ENCODE measurements at places on chromosomes 13 and 19.

DNA sequence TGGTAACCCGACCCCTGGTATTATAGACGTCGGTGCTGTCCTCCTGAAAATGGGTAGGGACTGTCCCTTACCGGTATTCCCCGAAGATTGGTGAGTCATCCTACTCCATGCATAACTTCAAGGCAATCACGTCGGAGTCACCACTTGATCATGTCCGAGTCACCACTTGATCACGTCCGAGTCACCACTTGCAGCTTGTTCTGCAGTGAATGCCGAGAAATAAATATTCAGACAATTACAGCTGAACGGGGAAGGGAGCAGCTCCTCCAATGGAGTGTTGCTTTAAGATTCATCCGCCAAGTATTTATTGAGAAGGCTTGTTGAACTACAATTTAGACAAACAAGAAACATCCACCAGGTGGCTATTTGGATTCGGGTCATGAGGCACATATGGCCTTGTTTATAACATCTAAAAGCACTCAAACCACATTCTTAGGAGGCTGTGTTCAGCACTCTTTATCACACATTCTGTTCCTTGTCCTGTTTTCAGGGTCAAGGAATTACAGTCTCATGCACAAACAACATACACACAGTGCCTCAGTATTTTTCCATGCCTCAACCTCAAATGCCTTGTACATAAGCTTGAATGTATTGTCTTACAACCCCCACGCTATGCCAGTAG lies 43.1 kb downstream of the ZNF726 start:
- no peak for DNase-seq

- no peak for DNase-seq
These were observed 45.0 kb downstream of the SLC15A1 start for GRCh38 chr13:98707281-98707999.

DNA sequence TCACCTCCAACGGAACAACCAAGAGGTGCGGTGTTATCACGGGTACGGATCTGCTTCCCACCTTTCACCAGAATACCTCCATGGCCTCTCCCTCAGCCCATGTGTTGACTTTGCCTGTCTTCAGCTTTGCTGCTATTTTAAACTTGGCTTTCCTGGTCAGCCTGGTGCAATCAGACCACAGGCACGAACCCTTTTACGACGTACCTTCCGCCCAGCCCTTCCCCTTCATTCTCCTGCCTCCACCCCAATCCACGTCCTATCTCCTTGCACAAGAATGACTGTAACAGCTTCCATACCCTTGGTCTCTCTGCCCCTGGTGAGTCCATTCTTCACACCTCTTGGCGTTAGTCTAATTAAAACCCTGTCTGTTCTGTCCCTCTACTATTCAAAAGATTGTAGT lies 431.7 kb downstream of the EFNB2 start:
- DNase-seq, result no peak

GRCh38 chr13:50713523-50714248 lies 129.8 kb downstream of the DLEU7 start:
- DNase-seq, result no peak

GRCh38 chr19:39412100-39412866 lies at the start of gene PLEKHG2:
Gene PLEKHG2 (plus strand): TSS chr19:39412669. CDS start chr19:39414087, 1,418 bp downstream.
- peak; percentile 96 for DNase-seq

DNA sequence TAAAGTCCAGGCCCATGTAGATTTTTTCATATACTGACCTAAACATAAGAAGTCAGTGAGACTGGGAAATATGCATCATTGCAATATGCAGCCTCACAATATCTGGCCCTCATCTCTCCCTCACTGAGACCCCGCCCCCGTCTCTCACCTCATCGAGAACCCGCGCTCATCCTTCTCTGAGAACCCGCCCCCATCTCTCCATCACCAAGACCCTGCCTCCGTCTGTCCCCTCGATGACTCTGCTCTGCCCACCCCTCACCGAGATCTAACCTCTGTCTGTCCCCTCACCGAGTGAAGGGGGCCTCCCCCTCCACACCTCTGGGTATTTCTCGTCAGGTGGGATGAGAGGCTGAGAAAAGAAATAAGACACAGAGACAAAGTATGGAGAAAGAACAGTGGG lies 20.5 kb upstream of the ZNF846 start:
- no peak for DNase-seq

DNA sequence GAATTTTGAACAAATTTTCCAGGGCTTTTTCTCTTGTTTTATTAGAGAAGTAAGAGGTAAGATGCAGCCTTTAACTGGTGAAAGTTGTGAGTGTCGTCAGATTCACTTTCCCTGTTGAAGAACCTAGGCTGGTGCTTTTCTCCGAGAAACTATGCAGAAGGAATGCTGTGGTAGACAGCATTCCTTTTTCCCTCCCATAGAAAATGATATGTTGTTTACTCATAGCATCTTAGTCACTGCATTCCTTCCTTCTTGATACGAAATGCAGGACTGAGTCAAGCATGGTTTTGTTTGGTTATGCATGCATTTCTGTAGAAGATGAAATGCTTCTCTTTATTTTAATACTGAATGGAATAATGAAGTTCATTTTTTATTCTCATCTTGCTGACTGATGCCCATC lies 3.4 kb downstream of the ITGBL1 start:
- no peak for DNase-seq

DNA sequence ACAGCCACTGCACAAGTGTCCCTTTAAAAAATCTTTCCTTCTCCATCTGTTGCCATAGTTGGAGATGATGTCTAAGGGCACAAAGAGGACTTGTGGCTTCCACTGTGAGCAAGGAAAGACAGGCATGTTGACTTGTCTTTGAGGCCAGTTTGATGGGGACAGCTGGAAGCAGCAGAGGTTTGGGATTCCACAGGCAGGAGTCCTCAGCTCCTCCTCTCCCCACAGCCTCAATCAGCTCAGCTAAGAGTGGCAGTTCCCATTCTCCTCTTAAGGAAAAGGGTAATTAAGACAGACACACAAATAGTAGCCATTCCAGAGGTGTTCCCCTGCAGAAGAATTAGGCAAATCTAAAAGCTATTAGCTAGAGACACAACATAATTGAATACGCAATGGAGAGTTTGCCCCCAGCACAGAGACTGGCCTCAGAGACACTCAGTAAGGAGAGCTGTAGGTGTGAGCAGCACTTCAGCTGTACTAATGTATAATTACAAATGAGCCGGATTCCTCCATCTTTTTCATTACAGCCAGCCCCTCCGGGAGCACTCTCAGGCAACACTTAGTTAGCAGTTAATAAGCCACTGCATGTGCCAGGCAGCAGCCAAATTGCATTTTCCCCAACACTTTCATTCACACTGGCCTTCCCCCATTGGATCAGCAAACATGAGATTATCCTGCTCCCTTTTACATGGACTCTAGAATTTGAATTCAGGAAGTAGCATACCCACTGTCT lies 434.0 kb downstream of the FOXO1 start:
- DNase-seq, result no peak

DNA sequence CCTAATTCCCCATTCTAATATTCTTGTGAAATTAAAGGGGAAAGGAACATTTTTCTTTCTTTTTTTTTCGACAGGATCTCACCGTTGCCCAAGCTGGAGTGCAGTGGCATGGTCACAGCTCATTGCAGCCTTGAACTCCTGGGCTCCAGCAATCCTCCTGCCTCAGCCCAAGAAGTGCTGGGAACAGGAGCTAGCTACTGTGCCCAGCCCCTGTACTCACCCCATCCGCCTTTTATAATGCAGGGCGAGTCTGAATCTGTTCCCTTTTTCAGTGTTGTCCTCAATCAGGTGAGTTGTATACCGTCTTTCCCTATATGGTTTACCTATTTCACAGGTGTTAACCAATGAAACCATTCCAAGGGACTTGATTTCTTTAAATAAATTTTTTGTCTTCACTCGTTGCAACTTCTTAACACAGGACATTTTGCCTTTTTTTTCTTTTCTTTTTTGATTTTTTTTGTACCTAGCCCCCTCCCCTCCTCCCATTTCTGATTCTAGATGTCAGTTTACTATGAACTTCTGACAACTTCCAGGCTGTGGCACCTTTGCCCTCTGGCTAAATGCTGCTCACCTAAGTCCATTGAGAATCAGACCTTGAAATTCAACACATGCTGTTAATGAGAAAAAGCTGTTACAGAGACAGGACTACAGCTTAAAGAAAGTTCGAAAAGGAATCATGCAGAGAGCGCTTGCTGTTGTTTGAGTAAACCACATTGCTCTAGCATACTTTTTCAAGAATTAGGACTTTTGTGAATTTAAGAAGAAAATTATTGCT lies 562.1 kb upstream of the KLF12 start:
- DNase-seq, result no peak

GRCh38 chr13:44155422-44156293 lies 218.0 kb upstream of the SERP2 start:
- DNase-seq, result no peak

GRCh38 chr19:13629687-13630357 lies 123.5 kb upstream of the CACNA1A start:
- DNase-seq, result no peak

Measured in CD4-positive, alpha-beta T cell treated with Interleukin-17A for 4 hours (primary cell).